ENCODE measurements at places on chromosomes 16 and 17.
A peak's percentile ranks its signal among the peaks of the same experiment; 100 is the strongest.

DNA sequence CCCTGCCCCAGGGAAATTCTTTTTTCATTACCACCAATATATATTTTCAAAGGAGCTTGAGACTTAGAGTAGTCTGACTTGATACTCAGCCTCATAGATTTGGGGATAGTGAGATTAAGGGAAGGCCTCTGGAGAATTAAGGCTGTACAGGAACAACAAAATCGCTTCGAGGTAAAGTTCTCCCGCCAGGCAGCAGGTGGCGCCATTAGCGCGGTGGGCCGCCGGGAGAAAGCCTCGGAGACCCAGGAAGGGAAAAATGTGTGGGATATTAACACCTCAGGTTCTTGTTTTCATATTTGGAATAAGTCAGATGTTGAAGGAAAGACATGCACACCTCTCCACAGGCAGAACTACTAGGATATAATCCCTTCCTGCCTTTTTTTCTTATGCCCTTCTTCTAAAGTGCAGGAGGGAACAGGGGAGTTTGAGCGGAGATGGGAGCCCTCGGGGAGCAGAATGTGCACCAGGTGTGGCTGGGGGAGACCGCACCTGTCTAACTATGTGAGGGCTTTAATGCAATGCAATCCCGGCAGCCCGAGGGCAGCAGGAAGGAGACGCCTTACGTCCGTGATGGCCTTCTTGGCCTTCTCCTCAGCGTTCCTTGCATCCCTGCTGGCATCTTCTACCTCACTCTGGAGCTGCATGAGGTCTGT is 25.9 kb downstream of the MYH3 start:
- DNase-seq = no peak

DNA sequence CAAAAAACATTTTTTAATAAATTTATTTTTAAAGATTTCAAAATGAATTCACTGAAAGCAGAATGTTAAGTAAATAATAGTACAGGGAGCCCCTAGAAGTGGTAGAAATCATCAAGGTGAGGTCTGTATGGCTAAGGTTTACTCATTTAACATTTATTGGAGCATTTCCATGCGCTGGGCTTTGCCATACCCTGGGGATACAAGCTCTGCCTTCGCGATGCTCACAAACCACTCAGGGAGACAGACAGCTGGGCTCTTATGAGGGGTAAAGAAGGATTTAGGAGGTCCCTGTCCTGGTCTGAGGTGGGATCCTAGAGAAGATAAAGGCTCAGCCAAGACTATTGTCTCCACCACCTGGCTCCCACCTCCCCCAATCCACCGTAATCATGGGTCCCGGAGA is 11.3 kb upstream of the LPCAT2 start:
- DNase-seq = no peak

GRCh38 chr16:72876221-72876620 is 171.7 kb downstream of the ZFHX3 start:
- DNase-seq = no peak

- DNase-seq = no peak
Measured at GRCh38 chr16:48608871-48609651, 919 bp downstream of the N4BP1 start.

- DNase-seq = no peak
Measured at GRCh38 chr16:85227946-85228862, 115.9 kb upstream of the CIBAR2 start.

DNA sequence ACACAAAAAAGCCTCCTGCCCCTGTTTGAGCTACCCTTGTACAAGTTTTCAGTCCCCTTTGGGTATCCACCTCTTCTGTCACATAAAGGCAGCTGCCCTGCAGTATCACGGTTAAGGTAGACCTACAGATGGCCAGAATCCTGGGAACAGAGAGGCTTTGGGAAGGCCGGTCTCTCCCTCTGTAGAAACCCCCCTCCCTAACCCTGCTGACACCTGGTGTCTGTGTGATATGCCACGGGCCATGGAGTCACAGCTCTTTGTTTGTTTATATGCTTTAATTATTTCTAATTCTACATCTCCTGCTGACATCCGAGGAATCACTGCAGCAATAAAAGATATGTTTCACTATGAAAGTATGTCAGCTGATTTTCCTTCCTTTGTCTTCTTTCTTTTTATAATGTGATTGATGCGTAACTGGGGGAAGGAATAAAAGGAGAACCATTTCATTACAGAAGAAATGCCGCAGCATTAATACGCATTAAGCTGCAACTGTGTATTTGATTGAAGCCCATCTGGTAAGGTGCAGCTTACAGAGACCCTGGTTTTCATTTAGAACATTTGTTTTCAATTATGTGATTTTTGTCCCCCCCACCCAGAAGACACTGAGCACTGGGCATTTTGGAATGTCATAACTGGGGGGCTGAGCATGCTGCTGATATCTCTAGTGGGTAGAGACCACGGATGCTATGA is 142.1 kb downstream of the SLC39A11 start:
- no peak for DNase-seq

DNA sequence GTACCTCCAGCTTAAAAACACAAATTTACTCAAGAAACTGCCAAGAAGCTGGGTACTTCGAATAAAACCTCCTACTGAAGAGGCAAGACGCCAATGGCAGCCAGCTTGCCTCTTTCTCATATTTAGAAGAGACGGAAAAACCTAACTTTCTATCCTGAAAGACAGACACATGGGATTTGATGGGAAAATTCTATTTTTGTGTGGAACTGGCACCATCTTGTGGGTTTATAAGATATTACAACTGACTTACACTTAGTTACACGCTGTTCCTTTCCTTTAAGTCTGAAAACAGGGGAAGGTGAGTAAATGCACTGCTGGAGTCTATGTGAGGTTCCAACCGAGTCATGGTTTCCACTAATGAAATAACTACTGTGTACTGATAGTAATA is 10.3 kb downstream of the ZNF18 start:
- peak; percentile 17 for DNase-seq

GRCh38 chr16:66481081-66481942 is 54.2 kb downstream of the BEAN1 start:
- no peak for DNase-seq

DNA sequence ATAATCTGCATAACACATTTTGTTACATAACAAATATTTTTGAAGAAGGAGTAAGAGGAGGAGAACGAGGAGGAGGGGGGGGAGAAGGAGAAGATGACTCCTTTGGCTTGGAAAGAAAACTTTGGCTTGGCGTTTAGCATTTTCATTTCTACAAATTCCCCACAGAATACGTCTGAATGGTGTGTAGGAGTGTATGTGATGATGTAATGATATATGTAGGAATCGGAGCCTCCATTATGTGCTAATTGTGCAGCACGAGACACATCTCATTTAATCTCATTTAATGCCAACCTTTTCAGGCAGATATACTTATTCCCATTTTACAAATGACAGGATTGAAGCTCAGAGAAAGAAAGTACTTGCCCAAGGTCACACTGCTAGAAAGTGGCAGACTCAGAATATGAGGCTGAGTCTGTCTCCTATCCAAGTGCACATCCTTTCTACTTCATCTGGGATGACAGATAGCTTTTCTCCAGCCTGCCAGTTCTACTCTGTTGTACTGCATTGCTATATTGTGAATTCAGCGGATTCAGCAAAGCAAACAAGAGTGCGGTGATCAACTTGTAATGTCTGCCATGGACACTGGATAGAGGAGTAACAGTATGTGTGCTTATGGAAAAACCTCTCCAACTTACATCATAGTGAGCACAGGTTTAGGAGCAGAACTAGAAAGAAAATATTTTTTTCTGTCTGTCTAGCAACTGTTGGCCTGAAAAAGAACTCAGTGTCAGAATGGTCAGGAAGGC is 10.4 kb upstream of the SLC47A2 start:
- no peak for DNase-seq

DNA sequence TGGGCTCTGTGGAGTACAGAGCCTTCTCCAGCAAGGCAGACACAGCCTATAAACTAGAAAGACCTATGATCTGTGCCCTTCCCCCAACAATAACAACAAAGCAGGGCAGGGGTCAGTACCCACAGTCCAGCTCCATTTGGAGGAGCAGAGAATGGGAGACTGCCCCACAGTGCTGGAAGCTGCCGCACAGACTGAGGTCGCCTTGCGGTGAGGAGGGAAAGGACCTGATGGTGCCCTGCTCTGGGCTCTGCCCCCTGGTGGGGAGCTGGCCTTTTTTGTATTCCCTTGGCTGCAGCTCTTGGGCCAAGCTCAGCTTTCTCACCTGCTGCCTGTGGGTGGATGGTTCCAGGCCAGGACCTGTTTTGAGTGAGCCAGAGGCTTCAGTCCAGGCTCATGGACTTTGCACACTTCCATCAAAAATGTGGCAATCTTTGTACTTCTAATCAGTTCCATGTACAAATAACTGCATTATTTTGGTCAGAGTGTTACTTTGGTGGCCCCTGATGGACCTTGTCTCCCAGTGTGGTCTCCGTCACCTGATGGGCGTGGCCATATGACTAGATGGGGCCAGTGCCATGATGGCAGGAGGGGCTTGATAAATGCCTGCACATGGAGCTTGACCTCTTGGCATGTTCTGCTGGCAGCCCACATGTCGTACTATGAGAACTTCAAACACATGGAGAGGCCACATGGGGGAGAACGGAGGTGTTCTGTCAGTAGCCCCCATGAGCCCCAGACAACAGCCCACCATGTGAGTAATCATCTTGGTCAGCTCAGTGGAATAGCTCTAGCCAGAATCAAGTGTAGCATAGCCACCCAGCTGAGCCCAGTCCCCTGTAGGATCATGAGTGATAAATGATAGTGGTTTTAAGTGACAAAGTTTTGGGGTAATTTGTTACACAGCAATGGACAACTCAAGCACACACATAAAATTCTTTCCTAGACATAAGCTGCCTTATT is 24.2 kb downstream of the B9D1 start:
- no peak for DNase-seq

GRCh38 chr16:55853114-55853513 is 20.2 kb upstream of the CES1 start:
- no peak for DNase-seq

DNA sequence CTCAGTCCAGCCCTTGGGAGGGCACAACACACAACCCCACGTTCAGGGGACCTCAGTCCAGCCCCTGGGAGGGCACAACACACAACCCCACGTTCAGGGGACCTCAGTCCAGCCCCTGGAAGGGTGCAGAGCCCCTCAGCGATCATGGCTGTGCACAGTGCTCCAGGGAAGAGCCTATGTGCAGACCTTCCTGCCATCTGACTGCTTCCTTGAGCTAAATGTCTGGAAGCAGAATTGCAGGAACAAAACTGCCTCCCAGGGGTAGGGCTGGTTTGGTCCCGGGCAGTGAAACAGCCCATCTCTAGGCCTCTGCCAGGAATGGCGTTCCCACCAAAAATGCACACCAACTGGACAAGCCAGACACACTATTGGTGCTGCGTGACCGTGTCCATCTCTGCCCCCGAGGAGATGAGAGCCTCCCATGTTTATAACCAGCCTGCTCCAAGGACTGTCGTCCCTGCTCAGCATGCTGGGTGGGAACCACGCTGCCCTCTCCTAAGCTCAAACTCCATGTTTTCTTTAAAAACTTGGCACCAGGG is 44.0 kb downstream of the ZNF276 start:
- no peak for DNase-seq

DNA sequence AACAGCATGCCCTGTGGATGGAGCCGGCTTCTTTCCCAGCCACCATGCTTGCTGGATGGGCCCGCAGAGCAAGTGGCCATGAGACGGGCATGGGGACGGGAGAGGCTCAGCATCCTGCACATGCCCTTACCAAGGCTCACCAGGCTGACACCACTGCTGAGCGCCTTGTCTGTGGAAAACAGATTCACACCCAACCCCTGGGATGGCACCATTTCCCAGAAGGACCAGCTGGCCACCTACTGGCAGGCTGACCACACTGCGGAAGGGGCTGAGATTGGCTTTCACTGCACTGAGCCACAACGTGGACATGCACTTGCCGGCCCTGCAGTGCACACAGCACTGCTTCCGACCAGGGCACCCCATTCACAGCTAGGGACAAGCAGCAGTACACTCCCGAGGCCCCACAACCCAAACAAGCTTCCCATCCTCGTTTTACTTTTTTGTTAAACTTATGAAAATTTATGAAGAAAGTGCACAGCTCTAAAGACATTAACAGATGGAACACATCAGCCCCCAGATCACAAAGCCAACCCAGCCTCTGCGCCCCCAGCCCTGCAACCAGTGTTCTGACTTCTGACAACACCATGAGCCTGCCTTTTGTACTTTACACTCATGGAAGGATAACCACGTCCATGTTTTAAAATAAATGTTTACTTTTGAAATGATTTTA is 13.9 kb upstream of the KRTAP17-1 start:
- DNase-seq = no peak

GRCh38 chr16:26133416-26134093 is 441.8 kb downstream of the HS3ST4 start:
- DNase-seq = no peak

DNA sequence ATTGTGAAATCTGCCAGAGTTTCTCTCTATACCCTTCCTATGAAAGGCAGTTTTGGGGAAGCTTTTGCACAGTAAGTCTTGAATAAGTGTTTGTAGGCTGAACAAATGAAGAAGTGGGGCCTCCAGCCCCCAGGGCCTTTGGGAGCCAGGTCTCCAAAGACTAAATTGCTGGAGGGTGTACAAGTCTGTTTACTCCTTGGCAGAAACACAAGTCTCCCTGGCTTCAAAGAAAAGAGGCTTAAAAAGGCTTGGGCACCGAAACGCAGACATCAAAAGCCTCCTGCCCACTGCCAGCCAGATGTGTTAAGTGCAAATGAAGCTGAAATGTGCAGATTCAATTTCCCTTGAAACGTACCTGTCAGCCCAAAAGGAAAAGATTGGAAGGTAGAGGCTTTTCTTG is 146.3 kb downstream of the TMEM132E start:
- DNase-seq = no peak
